ENCODE measurements at places on chromosomes 7 and 10.
A peak's percentile ranks its signal among the peaks of the same experiment; 100 is the strongest.

- DNase-seq: no peak
Observed at GRCh38 chr7:74324531-74325209, 35.5 kb downstream of the CLIP2 start.

DNA sequence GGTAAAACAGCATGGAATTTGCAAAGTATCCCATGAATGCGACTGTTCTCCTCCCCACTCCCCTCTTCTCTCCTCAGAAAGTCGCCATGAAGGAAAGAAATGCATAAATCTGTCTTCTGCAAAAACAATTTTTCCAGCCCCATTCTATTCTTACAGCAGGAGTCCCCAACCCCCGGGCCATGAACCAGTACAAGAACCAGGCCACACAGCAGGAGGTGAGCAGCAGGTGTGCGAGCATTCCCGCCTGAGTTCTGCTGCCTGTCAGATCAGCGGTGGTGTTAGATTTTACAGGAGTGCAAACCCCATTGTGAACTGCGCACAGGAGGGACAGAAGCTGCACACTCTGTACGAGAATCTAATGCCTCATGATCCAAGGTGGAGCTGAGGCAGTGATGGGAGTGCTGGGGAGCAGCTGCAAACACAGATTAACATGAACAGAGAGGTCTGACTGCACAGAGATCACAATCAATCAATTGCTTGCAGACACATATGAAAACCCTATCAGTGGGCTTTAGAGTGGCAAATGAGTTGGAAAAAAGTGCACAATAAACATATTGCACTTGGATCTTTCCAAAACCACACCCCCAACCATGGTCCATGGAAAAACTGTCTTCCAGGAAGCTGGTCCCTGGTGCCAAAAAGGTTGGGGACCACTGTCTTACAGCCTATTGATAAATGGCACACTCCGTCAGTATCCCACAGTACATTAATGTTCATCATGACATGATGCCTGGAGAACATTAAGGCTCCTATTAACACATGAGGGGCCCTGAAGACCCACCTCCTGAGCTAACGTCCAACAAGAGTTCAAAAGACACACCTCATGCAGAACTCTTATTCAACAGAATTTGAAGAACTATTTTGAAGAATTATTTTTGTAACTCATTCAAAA lies 205.0 kb downstream of the PTPRN2 start:
- no peak for DNase-seq

DNA sequence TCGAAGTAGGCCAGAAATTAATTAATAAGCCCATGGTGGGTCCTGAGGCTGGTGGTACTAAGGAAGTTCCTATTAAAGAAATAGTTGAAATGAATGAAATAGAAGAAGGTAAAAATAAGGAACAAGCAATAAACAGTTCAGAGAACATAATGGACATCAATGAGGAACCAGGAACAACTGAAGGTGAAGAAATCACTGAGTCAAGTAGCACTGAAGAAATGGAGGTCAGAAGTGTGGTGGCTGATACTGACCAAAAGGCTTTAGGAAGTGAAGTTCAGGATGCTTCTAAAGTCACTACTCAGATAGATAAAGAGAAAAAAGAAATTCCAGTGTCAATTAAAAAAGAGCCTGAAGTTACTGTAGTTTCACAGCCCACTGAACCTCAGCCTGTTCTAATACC lies 36.0 kb downstream of the SLK start:
- no peak for DNase-seq

DNA sequence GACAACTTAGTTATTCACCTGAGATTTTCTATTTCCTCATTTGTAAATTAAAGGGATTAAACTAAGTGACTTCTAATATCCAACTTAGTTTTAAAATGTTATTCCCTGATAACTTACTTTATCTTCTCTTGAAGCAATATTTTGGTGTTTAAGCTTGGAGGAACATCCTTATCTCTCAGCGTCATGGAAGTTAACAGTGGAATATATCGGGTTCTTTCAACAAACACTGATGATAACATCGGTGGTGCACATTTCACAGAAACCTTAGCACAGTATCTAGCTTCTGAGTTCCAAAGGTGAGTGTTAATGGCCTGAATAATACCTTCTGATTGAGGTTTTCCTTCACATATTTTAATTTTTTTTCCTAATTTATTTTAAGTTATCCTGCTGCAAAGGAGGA lies 14.1 kb downstream of the HSPA14 start:
- no peak for DNase-seq

GRCh38 chr7:73941836-73942551 lies 81.0 kb downstream of the TMEM270 start:
- DNase-seq: no peak

GRCh38 chr7:134388336-134389019 lies 70.4 kb downstream of the AKR1B1 start:
- no peak for DNase-seq

DNA sequence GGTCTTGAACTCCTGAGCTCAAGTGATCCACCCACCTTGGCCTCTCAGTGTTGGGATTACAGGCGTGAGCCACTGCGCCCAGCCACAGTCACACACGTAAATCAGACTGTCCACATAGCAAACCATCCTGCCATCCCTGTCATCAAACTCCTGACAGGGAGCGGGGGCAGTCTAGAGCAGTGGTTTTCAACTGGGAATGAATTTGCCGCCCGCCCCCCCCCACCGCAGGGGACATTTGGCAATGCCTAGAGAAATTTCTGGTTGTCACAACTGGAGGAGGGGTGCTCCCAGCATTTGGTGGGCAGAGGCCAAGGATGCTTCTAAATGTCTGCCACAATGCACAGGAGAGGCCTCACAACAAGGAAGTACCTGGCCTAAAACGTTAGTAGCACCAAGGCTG lies 24.1 kb downstream of the CAMK2G start:
- no peak for DNase-seq

GRCh38 chr7:15820319-15820718 lies 133.8 kb upstream of the MEOX2 start:
- DNase-seq: no peak

- no peak for DNase-seq
Observed at GRCh38 chr7:126574276-126575250, 678.2 kb downstream of the GRM8 start.

GRCh38 chr10:6177880-6178281 lies 24.9 kb upstream of the PFKFB3 start:
- no peak for DNase-seq

DNA sequence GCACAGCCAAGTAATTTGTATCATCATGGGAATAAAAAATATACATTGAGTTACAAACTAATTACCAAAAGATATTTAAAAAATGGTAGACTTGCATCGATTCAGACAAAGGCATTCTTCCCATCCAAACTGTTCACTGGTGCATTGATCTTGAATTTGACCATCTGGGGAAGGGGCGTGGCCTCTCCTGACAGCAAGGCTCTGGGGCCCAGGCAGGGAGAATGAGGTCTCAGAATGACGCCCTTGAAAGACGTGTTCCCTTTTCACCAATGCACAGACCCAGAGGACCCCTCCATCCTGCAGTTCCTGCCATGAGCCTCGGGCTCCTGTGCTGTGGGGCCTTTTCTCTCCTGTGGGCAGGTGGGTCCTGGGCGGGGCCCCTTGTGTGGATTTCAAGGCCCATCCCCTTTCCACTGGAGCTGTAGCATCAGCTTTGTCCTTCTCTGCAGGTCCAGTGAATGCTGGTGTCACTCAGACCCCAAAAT lies 91.1 kb upstream of the PRSS58 start:
- no peak for DNase-seq

GRCh38 chr10:124094419-124094785 lies 1.0 kb upstream of the CHST15 start:
- DNase-seq: no peak

- DNase-seq: peak; percentile 58
Observed at GRCh38 chr10:52818019-52818418, 45.4 kb upstream of the MBL2 start.

- no peak for DNase-seq
Observed at GRCh38 chr10:93917064-93917391, 23.2 kb downstream of the SLC35G1 start.

GRCh38 chr7:40099837-40100236 lies 34.6 kb downstream of the MPLKIP start:
- no peak for DNase-seq

GRCh38 chr10:19480353-19480752 lies 335.9 kb upstream of the PLXDC2 start:
- no peak for DNase-seq

GRCh38 chr10:15630353-15630752 lies 89.4 kb downstream of the ITGA8 start:
- no peak for DNase-seq

DNA sequence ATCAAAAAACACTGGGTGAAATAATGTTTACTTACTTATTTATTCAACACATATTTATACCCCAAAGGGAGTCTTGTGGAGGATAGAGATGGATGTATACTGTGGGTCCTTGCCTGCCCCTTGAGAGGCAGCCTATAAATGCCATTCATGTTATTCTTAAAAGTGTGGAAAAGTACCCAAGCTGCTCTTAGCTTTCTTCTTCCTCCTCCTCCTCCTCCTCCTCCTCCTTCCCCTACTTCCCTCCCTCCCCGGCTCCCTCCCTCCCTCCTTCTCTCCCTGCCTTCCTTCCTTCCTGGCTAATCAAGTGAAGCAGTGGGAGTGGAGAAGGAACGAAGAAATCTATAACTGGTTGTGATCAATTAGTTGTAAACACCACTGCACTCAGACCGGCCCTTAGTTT lies 21.2 kb upstream of the IGF2BP3 start:
- DNase-seq: no peak

DNA sequence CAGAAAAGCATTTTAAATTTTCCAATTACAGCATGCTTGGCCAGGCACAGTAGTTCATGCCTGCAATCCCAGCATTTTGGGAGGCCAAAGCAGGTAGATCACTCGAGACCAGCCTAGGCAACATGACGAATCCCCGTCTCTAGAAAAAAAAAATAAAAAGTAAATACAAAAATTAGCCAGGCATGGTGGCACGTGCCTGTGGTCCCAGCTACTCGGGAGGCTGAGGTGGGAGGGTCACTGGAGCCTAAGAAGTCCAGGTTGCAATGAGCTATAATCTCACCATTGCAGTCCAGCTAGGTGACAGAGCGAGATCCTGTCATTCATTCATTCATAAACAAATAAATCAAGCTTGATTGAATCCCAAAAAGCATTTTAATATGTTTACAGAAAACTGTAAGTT lies 234.9 kb downstream of the PARD3 start:
- DNase-seq: no peak

DNA sequence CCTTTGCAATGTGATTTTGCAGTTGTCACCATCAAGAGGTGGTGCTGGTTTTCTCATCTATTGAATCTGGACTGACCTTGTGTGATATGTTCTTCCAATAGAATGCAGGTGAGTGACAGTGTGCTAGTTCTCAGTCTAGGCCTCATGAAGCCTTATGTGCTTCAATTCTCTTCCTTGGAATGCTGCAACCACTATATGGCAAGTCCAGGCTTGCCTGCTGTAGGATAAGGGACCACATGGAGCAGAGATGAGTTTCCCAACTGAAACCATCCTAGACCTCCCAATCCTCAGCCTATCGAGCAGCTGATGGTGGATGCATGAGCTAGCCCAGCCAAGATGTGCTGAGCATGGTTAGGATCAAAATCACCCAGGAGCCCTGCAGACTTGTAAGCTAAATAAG lies 32.6 kb upstream of the ARHGAP21 start:
- no peak for DNase-seq

Measured in NAMALWA (cell line).